ENCODE measurements at places on chromosomes 16 and 17. TPM values are rescaled to one million over a fixed set of nuclear protein-coding genes. Genes with fewer than 3 reads are reported as not detected.

- DNase-seq: no peak
Measured at GRCh38 chr16:87336434-87337240, 19.4 kb upstream of the C16orf95 start.

The RASL10B gene
- not detected for total RNA-seq

The TBC1D26 gene
- 0.34 TPM for total RNA-seq

The NECAB2 gene
- total RNA-seq: 0.57 TPM

The CTF1 gene
- 9.8 TPM for total RNA-seq

GRCh38 chr17:6639014-6639585, 1.4 kb downstream of the KIAA0753 start:
- DNase-seq: no peak

DNA sequence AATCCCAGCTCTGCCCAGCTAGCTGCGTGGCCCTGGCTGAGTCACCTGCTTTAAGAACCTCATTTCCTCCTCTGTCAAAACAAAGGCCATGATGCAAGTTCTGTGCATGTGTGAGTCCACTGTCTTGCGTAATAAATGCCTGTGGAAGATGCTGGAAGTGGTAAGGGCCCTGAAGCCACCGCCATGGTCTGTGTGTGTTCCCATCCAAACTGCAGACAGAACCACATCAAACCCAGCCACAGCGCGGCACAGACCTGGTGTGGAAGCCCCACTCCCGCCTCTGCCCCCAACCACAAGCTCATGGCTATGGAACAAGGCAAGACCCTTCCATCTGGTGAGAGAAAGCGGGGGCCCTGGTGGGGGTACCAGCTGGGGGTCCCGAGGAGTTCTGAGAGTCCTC, 26.0 kb downstream of the NECAB2 start:
- DNase-seq: no peak

The SGSH gene
- total RNA-seq: 27.5 TPM

DNA sequence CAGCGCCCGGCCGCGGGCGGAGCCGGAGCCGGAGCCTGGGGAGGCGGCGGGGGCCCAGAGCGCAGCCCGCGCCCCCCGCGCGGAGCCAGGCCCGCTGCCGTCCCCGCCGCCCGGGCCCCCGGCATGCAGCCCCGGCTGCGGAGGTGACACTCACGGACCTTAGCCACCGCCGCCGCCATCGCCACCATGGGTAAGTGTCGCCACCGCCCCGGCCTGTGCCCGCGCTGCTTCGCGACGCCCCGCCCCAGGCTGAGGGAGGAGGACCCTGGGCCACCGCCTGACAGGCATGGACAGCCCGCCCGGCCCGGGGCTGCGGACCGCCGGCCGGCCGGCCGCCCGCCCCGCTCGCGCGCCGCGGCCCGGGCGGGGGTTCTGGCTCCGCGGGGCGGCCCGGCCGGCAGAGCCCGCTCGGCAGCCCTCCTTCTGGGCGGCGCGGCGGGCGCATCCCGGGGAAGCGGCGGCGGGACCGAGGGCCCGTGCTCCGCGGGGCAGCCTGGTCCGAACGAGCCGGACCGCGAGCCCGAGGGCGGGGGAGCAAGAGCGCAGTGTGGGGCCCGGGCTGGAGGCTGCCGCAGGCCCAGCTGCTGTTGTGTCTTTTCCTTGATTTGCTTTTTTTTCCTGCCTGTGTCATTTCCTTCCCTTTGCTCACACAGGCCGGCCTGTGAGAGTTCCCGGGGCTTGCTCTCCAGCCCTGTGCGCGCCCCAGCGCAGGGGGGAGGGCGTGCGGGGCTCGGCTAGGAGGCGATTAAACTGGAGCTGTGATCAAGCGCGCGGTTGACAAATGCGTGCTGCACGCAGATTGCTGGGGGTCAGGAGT, 565 bp downstream of the MAP3K3 start:
- DNase-seq: peak; percentile 71

- DNase-seq: no peak
Measured at GRCh38 chr17:49590874-49591273, 15.2 kb downstream of the NXPH3 start.

GRCh38 chr16:2675714-2676113, 6.6 kb upstream of the KCTD5 start:
- DNase-seq: no peak

GRCh38 chr17:57892820-57893595, 43.2 kb upstream of the MRPS23 start:
- peak; percentile 94 for DNase-seq

DNA sequence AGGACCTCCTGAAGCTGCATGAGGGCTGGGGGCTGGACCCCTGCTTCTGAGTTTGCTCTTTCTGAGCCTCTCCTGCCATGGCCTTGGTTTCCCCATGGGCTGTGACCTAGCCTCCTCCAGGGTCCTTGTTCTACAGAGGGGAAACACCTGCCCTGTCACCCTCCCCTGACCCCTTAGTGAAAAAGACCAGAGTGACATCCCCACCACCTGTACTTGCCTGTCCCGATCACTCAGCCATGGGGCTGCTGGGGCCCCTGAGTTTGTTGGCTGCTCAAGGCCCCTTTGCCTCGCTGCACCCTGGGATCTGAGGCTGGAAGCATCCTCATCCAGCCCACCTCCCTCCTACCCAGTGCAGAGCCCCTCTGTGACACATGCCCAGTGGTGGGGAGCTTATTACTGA, 800 bp downstream of the NOD2 start:
- DNase-seq: no peak

- DNase-seq: peak; percentile 45
Measured at GRCh38 chr16:89722392-89723278, 1.3 kb downstream of the ZNF276 start.

- peak; percentile 82 for DNase-seq
Measured at GRCh38 chr16:4746991-4747574, 12.7 kb downstream of the DNAAF8 start.

The NACA2 gene
- total RNA-seq: not detected

- no peak for DNase-seq
Measured at GRCh38 chr16:30369938-30370455, 297 bp downstream of the TBC1D10B start.

- no peak for DNase-seq
Measured at GRCh38 chr16:83686726-83687125, 121.1 kb upstream of the HSBP1 start.

DNA sequence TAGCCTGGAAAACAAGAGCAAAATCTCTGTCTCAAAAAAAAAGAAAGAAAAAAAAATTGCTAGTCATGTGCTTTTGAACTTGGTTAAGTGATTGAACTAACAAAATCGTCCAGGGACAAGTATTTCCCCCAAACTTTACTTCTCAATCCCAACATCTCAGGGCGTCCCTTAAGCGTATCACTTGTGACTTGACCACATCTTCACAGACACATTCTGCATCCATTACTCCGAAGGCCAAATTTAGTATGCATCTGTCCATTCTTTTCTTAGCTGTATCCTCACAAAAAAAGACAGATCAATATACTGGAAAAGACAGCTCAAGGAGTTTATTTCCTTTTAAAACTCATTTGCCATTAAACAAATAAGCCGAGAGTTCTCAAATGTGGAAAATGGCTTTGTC, 5.9 kb upstream of the JPT1 start:
- DNase-seq: no peak

DNA sequence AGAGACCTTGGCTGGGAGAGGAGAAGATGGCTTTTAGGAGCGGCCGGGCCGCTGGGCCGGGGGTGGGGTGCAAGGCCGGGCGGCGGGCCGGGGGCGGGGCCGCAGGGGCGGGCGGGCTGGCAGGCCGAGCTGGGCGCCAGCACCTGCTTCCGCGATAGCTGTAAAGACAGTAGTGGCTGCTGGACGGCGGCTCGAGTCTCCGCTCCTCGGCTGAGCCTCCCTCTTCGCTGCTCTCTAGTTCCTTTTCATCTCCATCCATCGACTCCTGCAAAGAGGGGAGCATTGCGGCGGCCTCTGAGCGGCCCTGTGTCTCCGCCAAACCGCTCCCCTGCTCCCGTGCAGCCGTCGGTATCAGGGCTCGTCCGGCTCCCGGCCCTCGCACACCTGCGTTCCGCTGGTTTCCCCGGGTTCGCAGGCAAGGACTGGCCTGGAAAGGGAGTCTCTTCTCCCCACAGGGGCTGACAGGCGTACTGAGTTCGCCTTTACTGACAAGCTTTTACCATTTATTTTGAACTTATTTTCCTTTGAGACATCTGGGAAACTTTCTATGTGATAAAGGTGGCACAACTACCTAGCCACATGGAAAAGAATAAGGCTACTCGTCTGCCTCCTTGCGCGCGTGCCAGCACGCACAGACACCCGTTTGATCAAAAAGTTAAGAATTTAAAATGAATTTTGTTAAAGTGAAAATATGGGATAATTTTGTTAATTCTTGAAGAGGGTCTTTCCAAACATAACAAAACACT, at the start of gene C17orf75:
C17orf75 (minus strand) TSS at position 317 of the 746 bp plus-strand sequence; CDS start at position 283, 34 bp downstream.
- peak; percentile 85 for DNase-seq
